ENCODE measurements at places on chromosomes 7 and 10.
A peak's percentile ranks its signal among the peaks of the same experiment; 100 is the strongest.

- DNase-seq, result no peak
These were observed 123.2 kb downstream of the TACC2 start for GRCh38 chr10:122112021-122112616.

- DNase-seq, result no peak
These were observed 183.7 kb downstream of the CACNB2 start for GRCh38 chr10:18323916-18324315.

DNA sequence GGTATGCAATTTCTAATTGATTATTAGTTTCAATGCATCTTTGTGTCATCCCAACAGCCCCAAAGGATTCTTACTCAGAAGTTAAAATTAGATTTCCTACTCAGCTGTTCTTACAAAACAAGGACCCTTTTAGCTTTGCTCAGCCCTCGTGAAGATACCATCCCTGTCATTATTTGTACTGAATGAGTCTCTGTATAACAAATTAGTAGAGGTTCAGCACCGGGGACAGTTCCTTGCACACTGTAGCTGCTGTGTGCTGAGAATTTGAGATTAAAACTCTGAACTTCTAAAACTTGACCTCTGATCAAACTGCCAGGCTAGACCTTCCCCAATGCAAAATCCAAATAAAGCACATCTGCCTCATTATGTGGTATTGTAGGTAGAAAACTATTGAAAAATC is 299.1 kb downstream of the LHFPL3 start:
- peak; percentile 42 for DNase-seq

GRCh38 chr10:15189133-15189885 is 20.8 kb upstream of the NMT2 start:
- no peak for DNase-seq

- DNase-seq, result no peak
These were observed 700 bp downstream of the MTPN start for GRCh38 chr7:135976312-135977006.

DNA sequence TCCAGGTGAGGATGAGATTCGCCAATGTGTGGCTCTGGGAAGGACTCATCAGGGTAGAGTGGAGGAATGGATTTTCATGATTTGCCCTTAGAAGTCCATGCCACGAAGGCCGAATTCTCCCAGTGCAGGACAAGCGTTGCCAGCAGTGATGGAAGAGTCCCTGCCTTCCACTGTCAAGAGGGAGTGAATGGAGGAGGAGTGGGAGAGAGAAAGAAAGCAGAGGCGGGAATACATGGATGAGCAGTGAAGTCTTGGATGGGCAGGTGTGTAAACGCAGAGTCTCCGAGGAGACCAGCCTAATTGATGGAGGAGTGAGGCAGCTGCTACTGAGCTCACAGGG is 419.2 kb downstream of the GLRX3 start:
- no peak for DNase-seq

- no peak for DNase-seq
These were observed 145.3 kb downstream of the GLI3 start for GRCh38 chr7:42091461-42092291.

DNA sequence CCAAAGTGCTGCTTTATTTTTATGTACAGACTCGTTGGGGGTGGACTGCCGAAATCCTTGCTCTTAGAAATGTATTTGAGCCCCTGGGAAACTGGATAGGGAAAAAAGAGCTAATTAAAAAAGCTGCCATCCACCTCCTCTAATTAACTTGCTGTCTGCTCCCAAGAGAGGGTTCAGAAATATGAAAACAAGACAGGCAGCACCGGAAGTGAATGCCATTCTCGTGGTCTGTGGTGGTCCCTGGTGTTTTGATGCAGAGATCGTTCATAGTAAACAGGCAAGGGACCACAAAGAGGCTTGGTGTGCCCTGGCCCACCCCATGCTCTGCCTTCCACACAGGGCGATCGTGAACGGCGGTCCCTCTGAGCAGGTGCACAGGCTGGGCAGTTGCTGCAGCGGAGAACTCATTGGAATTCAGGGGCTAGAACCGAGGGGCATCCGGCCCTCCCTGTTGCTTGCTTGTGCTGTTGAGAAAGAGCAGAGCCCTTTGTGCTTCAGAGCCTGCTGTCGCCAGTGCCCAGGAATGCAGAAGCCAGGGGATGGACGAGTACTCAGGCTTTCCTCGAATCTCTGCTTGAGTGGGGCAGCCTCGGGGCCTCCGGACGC is 79.1 kb upstream of the BTBD16 start:
- DNase-seq, result no peak

All from AG20443 (cell line).